ENCODE measurements at places on chromosomes 2 and 18.

GRCh38 chr2:151336863-151337371 lies 20.5 kb upstream of the TNFAIP6 start:
- no peak for DNase-seq

DNA sequence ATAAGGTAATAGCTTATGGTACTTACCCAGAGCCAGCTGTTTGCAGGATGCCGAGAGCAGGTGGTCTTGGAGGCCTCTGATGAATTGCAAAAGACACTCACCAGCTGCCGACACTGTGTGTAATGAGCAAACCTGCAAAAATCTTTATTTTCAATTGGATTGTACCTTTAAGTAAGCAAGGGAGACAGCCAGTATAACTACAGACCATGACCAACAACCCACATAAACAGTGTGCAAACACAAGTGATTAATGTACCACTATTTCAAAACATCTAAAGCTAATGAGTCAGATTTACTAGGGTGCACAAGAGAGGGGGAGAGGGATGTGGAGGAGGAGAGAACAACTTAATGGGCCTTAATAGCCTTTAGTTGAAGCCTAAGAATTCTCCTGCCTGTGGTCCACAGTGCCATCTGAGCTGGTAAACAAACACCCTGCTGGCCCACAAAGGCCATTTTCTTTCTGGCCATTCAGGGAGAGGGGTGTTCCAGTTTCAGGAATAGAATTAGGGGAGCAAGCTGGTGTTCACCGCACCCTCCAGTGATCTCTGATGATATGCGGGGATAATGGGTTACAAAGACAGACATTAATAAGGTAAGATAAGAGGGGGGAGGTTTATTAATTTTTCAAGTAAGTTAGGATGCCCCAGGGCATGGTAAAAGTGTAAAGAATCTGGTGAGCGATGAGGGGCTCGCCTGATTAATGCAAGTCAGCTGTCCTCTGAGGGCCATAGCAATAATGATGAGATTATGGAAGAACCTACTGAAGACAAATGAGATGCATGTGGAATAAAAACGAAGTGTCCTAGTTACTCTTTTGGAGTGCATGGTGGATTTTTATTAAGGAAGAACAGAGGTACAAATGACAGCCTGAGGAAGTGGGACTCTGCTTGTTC lies 196.4 kb downstream of the HRH4 start:
- DNase-seq: no peak

DNA sequence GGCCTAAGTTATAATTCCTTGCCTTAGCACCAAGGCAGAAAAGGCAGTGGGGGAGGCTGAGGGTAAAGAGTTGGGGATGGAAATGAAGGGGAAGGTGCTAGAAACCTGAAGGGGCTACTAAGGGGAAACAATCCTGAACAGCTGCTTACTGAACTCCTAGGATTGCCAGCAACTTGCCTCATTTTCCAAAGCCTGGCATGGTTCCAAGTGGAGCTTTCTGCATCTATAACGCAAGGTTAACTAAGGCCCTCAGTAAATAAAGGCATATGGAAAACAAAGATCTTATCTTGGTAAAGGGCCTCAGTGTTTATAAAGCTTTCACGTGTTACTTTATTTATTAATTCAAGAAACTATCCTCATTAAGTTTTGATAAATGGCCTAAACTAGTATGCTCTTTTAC lies 10.9 kb downstream of the MEP1B start:
- no peak for DNase-seq

GRCh38 chr2:181780047-181780651 lies 99.8 kb upstream of the NEUROD1 start:
- no peak for DNase-seq

DNA sequence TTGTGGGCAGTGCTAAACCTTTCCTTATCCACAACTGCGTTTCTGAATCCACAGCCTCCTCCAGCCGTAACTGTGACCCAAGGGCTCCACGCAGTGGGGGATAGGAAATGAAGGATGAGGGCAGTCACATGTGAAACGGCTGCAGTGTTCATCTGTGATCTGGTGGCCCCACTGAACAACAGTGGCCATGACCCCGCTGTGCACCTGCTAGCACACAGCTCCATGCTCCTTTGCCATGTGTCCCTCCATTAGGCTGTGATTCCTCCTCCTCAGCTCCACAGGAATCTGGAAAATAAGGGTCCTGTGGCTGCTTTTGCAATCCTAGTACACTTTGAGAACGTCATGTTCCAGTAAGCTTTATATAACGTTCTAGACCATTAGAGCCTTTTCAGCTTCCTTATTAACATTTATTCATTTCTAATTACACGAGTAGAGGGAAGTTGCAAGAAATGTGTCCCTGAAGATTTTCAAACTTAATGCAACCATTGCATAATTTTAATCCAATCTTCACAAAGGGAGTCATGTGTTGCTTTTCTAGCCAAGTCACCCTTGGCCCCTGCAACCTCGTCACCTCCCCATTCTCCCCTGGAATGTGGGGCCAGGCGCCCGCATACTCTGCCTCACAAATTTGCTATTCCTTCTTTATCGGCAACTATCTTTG lies 7.1 kb upstream of the NAPG start:
- DNase-seq: no peak

GRCh38 chr2:57902578-57902977 lies 144.0 kb upstream of the VRK2 start:
- no peak for DNase-seq

- no peak for DNase-seq
Observed at GRCh38 chr2:201959626-201960025, 74.0 kb upstream of the FZD7 start.

- DNase-seq: peak; percentile 84
Observed at GRCh38 chr2:218292048-218293014, at the start of gene TMBIM1. Gene TMBIM1, minus strand, starts transcription at chr2:218292503. Its CDS starts 10,362 bp downstream, at chr2:218282141.

DNA sequence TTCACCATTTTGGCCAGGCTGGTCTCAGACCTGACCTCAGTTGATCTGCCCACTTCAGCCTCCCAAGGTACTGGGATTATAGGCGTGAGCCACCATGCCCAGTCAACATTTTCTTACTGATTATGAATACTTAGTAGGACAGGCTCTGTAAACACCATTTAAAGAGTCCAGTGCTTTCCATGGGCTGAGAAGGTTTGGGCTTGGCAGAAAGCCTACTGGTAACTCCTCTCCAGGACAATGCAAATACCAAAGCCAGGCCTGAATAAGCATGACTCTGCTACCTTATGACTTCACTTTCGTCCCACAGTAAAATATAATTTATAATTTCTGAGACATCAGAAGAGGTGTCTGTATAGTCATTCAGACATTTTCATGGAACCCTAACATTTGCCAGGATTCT lies 60.2 kb upstream of the FAM117B start:
- DNase-seq: no peak

DNA sequence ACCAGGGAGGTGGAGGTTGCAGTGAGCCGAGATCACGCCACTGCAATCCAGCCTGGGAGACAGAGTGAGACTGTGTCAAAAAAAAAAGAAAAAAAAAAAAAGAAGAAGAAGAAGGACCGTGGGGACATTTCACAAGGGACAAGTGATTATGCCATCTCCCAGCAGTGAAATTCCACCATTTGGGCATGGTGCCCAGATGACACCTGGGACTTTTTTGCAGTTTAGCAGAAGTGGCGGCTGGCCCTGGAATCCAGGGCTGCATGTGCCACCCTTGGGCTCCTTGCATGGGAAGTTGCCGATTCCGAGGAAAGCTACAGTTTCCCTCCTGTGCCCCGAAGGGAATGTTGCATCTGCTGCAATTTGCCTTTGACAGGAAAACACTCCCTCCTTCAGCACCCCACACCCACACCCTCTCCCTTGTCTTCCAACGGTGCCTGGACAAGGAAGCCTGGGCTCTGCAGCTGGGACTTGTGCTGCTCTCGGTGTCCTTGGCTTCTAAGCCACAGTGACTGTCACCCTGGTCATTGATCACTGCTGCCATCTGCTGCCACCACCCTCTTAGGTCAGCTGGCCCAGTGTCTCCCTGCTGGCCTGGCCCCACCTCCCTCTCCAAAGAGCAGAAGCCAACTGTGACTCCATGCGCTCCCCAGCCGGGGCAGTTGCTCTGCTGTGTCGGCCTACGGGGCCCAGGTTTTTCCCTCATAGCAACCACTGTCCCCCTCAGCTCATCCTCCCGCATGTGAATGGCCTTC lies 56.4 kb upstream of the LRRC30 start:
- DNase-seq: no peak

DNA sequence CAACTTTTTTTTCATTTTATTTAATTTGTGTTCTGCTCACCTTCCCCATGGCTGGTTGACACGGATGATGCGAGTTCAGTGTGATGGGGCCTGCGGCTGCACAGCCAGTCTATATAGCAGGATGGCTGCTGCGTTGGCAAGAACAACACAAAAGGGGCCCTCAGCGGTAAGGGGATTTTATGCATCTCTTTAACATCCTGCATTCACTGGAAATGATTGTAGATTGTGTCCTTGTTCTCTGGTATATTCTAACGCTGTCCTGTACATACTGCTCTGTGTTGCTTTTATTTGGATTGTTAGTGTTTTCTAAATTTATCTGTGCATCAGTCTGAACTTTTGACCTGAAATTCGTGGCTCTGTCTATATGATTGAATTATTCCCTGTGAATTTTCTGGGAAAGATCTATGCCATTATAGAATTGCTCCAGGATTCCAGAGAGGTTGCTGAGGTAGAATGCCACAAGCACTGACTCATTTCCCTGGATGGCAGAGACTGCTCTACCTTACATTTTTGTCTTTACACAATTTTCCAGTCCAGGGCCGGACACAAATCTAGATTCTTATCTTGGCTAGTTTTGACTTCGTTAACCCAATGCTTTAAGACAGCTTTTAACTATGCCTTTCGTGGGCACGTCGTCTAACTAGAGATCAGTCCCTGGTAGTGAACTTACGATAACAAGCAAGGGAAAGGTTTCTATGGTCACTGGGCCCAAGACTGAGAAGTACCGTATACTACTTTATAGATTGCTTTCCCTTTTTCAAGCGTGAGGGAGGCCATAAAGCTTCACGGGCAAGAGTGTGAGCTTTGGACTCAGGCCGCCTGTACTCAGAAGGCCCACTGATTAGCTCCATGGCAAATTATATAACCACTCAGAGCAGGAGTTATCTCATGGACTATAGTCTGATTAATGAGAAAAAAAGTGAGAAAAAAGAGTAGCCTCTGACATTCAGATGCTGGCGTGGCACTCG lies at the start of gene CRYGC:
CRYGC (minus strand) TSS at position 85 of the 968 bp plus-strand sequence; CDS start at position 49, 36 bp downstream.
- no peak for DNase-seq

GRCh38 chr2:140288213-140288612 lies 1508.0 kb upstream of the NXPH2 start:
- no peak for DNase-seq

- DNase-seq: peak; percentile 40
Observed at GRCh38 chr2:113175736-113176695, 2.2 kb downstream of the PSD4 start.

DNA sequence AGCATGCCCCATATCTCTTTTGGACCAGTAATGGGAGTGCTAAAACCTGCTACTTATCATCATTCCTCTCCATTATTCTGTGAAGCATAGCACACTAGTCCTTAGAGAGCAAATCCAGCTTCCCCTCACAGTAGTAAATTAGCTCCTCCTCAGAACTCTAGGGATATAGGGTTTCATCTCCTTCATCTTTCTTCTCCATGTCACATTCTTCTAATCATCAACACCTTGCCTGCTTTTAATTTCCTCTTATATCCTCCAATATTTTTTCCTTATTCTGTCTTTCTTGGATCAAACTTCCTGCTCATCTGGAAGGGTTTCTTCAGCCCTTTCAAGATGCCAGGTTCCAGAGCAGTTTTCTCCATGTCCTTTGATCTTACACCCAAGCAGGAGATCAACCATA lies 321.4 kb upstream of the ACVR2A start:
- DNase-seq: no peak

DNA sequence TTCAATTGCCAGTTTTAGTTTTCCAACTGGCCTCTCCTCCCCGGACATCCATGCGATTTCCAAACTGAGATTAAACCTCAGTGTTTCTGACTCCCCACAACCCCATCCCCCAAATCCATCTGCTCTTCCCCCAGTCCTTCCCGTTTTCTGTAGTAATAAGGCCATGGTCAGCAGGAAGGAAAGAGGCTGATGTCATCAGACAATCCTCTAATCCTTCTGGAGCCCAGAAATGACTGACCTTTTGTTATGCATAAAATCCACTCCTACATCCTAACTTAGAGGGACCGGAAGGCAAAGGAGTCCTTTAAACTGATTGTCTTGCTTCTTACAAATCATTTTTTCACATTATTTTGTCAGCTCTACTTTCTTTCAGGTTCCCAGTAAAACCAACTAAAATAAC lies 155.8 kb downstream of the INO80D start:
- DNase-seq: no peak

DNA sequence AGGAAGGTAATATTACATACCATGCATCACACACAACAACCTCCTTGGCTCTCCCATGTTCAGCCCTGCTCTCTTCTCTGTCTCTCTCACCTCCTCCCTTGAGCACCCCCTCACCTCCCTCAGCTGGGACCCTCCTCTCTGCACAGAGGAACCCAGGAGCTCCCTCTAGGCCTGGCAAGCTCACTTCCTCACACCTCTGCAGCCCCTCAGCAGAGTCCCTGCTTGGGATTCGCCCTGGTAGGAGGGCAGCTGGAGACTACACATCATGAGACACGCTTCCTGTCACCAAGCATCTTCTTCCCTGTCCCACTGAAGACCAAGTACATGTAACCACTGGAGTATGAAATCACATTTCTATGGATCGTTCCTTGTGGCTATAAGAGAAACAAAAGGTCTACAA lies 51.0 kb downstream of the ADD2 start:
- no peak for DNase-seq

DNA sequence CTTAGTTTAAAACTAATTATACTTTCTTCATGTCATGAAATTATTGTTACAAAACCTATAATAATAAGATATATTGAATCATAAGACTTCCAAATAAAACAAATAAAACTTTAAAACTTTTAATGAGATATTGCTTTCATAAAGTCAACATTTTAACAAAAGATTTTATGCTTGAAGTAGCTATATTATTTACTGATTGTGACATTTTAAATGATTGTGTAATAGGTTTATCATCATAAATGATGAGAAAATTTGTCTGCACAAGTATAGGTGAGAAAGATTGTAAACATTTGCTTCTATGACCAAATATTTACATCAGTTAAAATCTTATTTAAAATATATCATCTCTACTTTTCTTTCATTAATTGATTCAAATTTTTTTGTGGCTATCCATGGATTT lies 5.1 kb upstream of the GALNT13 start:
- DNase-seq: no peak

DNA sequence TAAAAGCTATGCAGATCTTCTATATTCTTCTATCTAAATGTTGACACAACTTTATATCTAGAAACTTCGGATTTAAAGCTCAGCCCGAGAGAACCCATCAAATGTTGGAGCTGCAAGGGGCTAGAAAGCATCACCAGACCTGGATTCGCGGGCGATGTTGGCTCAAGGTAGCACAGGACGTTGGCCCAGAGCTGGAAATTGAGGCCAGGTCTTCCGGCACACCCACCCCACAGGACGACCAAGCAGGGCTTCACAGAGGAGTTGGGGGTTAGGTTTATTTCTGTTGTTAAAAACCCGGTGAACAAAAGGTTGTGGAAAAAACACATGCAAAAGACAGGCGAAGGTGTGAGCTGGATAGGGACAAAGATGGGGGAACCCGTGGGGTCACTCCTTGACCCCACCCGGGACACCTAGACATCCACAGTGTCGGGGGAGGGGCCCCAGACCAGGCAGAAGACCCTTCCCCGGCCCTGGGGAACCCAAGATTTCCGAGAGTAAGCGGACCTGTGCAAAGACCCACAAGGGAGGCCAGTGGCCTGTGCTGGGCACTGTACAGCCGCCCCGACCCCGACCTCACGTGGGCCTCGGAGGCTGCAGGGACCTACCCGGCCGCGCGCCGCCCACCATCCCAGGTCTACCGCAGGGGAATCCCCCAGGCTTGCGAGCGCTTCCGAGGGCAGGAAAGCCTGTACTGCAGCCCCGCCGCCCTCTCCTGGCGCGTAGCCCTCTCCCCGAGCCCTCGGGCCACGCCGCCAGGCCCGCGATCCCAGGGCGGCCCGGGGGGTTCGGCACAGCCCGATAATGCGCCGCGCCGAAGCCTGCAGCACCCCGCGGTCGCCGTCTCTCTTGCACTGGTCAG lies 1.8 kb upstream of the AGBL5 start:
- DNase-seq: peak; percentile 63

Data from CD4-positive, alpha-beta T cell treated with Interleukin-15 for 1 hour (primary cell).